Activated effector memory CD4-positive, alpha-beta T cell treated with Interleukin-2 at 50 U/mL for 16 hours (primary cell): ENCODE measurements at places on chromosomes 5 and 9.

DNA sequence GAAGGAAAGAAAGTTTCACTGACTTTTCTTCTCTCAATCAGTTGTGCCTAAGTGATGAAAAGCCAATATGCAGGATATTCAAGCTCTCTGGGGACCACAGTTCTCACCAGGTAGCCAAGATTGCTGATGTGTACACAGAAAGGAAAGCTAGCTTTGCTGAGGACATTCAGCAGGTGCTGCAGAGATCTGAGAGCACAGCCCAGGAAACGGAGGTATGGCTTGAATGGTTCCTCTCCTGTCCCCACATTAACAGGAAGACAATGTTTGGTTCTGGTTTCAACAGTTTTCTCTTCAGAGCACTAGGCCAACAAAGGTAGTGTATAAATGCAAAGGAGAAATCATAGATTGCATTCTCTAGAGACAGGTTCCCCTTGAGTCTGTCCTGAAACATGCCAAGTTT is 69.6 kb downstream of the PTPDC1 start:
- DNase-seq, result no peak

DNA sequence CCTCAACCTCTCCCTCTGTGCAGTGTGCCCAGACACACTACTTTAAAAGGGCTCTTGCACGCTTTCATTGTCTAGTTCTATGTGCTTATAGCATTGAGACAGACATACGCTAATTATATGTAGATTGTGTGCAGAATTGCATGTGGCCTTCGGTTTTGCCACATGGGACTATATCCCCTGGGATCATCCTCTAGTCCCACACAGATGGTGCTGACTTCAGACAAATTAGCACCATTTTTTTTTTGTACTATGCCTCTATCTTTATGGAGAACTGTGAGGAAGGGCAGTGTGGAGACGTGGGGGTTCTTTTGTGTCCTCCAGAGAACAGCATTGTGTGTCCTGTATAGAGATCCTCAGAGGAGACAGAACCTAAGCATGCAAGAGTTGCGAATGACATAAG is 29.3 kb downstream of the PAPPA start:
- DNase-seq, result no peak

- DNase-seq, result no peak
These were observed 7.2 kb downstream of the CHMP5 start for GRCh38 chr9:33272061-33272460.

GRCh38 chr5:167128581-167128980 is 1162.9 kb upstream of the WWC1 start:
- no peak for DNase-seq

DNA sequence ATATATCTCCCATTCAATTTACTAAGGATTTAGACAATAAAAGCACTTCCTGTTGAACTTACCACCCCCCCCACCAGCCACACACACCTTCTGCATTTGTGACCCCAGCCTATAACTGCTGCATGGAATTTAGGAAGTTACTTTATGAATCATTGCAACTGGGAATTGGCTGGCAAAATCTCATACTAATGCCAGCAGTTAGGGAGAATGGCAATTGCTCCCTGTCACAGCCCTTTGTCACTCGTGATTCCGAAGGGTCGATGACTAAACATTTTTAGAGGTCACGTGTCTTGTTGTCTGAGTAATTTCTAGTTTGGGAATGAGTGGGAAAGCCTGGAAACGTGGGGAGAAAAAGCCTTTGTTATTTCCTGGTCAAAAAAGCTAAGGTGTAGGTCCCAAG is 46.6 kb upstream of the PCA3 start:
- no peak for DNase-seq
